Esophagus mucosa (tissue), 1 donor: ENCODE measurements at places on chromosomes 2 and 18. TPM values are rescaled to one million over a fixed set of nuclear protein-coding genes. Genes with fewer than 3 reads are reported as not detected.

DNA sequence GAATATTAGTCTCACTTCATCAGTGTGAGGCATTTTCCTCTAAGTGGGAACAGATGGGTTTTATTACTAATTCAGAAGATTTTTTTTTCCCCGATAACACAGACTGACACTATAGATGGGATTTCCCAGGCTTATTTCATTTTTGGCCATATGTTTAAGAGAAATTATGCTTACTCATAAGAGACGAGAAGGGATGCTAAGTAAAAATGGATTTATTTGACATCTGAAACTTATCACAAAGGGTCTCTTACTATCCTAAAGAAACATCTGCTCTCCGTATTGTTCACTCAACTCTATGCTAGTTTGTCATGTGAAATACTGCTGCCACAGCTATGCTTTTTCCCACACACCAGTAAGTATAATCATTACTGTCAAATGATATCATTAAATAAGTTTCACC lies 1476.3 kb downstream of the LRP1B start:
- ATAC-seq: no peak

- no peak for ATAC-seq
These were observed 105.4 kb upstream of the FAM117B start for GRCh38 chr2:202529389-202529788.

- ATAC-seq: no peak
These were observed 355.8 kb downstream of the ARL6IP6 start for GRCh38 chr2:153074207-153074606.

DNA sequence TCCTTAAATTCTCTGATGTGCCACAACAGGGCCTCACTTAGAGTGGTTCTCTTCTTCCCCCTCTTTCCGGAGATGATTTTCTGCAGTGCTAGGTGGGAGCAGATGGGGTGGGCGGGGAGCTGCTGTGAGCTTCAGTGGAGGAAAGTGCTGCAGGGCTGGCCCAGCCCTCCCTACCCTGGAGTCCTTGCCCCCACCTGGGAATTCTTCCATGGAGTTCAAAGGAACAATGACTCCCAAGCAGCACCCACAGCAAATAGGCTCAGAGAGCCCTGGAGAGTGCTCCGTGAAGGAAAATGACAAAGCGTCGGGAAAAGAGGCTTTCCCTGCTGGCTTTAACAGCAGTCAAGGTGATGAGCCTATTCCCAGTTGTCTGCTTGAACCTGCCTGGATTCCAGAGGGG lies 28.8 kb downstream of the LOXHD1 start:
- no peak for ATAC-seq

- no peak for ATAC-seq
These were observed 64.8 kb downstream of the CYP26B1 start for GRCh38 chr2:72082887-72083286.

DNA sequence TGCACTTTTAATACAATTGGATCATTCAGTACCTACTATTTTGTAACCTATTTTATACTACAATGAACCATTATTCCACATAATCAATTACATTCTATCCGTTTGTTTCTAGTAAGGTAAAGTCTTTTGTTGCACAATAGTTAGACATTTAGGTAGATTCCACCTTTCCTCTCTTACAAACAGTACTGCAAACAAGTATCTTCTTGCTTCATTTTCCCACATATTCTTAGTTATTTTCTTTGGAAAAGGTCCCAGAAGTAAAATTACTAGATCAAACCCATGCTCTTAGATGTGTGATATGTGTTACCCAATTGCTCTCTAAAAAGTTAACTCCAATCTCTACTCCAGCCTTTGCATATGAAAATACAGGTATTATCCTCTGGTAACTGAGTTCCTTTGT lies 49.6 kb downstream of the SPIRE1 start:
- peak; percentile 3 for ATAC-seq

- no peak for ATAC-seq
These were observed 108.9 kb downstream of the TPO start for GRCh38 chr2:1521878-1522830.

- ATAC-seq: no peak
These were observed 772.6 kb downstream of the TSN start for GRCh38 chr2:122528061-122528460.

DNA sequence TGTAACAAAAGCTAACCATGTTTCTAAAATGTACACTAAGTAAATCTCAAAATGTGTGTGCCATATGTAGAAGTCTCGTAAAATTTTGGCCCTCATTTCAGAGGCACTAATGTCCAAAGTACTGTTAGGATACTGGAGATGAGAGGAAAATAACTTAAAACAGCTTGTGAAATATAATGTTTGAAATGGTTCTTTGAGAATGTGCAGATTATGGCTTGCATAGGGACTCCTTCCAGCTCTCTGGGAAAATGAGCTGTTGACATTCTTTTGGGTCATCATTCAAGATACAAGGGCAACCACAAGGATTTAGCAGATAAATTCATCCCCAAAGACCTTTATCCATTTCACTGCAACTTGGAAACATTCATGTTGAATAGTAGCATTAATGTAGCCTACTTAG lies 38.1 kb upstream of the OTX1 start:
- ATAC-seq: no peak

DNA sequence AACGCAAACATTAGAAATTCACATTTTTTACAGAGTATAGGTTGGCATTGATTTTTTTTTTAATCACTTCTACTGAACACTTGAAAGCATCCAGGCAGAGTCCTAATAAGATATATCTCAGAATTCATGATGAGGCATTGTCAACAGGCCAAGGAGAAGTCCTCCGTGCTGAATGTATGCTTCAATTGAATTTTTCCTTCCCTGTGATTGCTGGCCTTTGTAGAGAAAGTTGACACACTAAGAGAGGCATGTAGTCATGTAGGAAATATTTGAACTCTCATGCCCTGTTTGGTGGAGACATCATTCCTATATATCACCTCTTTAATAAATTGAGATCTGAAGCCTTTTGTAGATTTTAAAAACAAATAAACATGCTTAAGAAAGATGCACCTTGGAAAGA lies 844.9 kb downstream of the CPS1 start:
- ATAC-seq: no peak

Gene PSTPIP2
- 4.7 TPM for total RNA-seq

Gene SERPINB10
- total RNA-seq: 0.36 TPM

Gene PSMA8
- not detected for total RNA-seq

Gene FSHR
- not detected for total RNA-seq

Gene FLACC1
- total RNA-seq: 0.56 TPM

DNA sequence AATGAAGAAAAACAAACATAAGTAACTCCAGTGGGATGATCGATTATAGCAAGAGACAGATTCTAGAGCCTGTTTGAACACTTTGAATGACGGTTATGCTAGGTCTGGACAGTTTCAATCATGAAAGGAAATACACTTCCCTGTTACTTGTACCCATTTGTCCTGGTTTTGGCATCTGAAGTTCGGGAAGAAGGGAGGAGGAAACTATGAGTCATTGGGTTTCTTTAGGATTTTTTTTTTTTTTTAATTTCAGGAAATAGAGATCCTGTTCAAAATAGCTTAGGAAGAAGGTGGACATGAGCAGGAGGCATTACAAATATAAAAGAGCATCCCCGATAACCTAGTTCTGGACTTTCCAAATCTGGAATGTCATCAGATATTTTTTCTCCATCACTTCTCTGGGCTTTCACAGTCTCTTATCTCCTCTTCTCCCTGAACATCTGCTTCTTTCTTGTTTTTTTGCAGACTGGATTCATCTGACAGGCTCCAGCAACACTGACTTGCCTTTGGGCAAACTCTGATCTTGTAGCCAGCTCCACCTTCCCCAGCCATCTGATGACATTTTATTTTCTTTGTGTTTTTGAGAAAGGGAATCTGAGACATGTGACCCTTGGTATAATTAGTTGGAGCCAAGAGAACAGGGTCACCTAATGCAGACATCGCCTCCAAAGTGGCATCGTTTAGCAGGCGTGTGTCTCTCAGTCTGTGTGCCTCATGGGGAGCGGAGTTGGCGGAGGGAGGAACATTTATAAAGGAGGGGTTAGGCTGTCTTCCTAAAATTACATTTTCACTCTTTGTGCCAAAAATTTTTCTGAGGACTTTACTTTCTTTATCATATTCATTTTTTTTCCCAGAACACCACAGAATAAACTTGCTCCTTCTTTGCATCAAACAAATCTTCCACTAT lies 195.3 kb upstream of the EPHA4 start:
- ATAC-seq: no peak

Gene SGPP2
- 57.1 TPM for total RNA-seq

DNA sequence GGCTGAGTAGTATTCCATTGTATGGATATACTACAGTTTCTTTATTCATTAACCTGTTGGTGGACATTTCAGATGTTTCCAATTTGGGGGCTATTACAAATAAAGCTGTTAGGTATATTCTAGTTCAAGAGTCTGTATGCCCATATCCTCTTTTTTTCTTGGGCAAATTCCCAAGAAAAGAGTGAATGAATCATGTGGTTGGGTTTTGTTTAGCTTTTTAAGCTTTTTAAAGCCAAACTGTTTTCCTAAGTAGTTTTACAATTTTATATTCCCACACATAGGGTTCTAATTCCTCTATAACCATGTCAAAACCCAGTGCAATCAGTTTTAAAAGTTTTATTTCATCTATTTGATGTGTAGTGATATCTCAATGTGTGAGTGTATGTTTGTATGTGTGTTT lies 44.9 kb upstream of the BAZ2B start:
- ATAC-seq: no peak

Gene MROH2A
- total RNA-seq: 0.52 TPM

GRCh38 chr18:72630991-72631390 lies 86.8 kb upstream of the CBLN2 start:
- ATAC-seq: no peak

GRCh38 chr2:177285892-177286715 lies 21.6 kb upstream of the NFE2L2 start:
- no peak for ATAC-seq

- ATAC-seq: no peak
These were observed 46.3 kb upstream of the ITGB6 start for GRCh38 chr2:160246356-160246755.

DNA sequence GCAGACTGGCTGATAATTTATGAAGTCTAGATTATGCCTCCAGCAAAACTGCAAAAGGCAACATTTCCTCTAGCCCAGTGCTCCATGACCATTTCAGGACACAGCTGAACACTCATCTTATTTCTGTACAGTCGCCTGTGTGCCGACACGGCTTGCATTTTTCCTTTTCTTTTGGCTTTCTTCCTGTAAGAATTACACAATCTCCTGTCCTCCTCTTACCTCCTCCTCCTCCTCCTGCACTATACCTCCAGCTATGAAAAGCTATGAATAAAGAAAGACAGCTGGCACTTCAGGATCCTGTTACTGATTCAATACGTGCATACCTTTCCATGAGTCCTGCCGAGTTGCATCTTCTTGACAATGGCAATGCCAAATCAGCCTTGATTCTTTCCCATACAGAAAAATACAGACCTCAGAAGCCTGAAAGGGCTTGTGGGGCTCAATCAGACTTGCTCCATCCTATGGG lies 32.2 kb upstream of the TRIB2 start:
- ATAC-seq: peak; percentile 59
